MV-4-11 (cell line): ENCODE measurements at places on chromosomes 5 and 9.
A peak's percentile ranks its signal among the peaks of the same experiment; 100 is the strongest.

DNA sequence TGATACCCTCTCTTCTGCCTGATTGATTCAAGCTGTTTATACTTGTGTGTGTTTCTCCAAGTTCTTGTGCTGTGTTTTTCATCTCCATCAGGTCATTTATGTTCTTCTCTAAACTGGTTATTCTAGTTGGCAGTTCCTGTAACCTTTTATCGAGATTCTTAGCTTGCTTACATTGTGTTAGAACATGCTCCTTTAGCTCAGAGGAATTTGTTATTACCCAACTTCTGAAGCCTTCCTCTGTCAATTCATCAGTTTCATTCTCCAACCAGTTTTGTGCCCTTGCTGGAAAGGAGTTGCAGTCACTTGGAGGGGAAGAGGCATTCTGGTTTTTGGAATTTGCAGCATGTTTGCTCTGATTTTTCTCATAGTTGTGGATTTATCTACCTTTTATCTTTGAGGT is 126.2 kb upstream of the FTMT start:
- no peak for DNase-seq

- no peak for DNase-seq
Observed at GRCh38 chr9:89843591-89843990, 238.8 kb downstream of the GADD45G start.

- DNase-seq: peak; percentile 72
Observed at GRCh38 chr5:17143335-17143734, 74.1 kb upstream of the BASP1 start.

DNA sequence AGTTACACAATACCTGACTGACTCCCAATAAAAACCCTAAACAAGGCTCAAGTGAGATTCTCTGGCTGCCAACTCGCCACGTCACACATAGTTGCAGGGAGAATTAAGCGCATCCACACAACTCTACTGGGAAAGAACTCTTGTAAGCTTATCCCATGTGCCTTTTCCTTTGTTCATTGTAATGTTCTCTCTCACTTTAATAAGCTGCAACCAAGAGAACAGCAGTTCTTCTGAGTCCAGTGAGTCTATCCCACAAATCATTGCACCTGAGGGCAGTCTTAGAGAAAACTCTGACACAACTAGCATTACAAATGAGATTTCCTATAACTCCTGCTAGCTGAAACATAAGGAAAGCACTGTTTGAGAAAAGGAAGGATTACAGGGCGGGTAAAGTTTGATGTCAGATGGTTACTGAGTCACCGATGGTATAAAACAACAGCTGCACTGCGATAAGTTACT is 27.4 kb downstream of the CENPK start:
- DNase-seq: no peak

GRCh38 chr5:84445049-84445685 is 60.5 kb upstream of the EDIL3 start:
- no peak for DNase-seq

- DNase-seq: no peak
Observed at GRCh38 chr5:99355881-99356280, 427.1 kb upstream of the CHD1 start.

GRCh38 chr9:135707252-135708138 is 5.5 kb downstream of the KCNT1 start:
- DNase-seq: no peak
